ENCODE measurements at places on chromosomes 6 and 20. TPM values are rescaled to one million over a fixed set of nuclear protein-coding genes. Genes with fewer than 3 reads are reported as not detected.

GRCh38 chr6:161319231-161319630 lies 45.4 kb upstream of the AGPAT4 start:
- no peak for DNase-seq

- DNase-seq, result no peak
Measured at GRCh38 chr6:36916126-36916525, 30.4 kb downstream of the C6orf89 start.

SCGN gene
- not detected for total RNA-seq

PSMB9 gene
- 20.5 TPM for total RNA-seq

MCCD1 gene
- not detected for total RNA-seq

C6orf89 gene
- 18.7 TPM for total RNA-seq

Data from epithelial cell of proximal tubule (primary cell).